ENCODE measurements at places on chromosomes 5 and 9.

- no peak for DNase-seq
Observed at GRCh38 chr5:176157656-176158055, 80.6 kb upstream of the SIMC1 start.

DNA sequence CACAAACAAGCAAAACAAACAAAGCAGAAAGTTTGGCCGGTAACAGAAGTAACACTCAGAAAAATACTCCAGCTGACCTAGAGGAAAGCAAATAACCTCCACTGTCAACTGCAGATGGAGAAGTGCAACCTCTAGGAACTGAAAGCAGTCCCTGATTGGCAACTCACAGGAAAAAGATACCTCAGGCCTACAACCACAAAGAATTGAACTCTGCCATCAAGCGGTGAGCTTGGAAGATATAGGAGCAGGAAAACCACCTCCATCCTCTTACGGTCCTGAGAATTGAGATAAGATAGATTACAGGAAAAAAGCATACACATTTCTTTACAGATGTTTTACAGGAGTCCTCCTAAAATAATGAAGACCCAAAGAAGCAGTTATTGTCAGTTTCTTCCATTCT lies 184.5 kb downstream of the PDZD2 start:
- no peak for DNase-seq

GRCh38 chr9:5459289-5459829 lies 9.0 kb downstream of the CD274 start:
- no peak for DNase-seq

GRCh38 chr5:64384765-64385164 lies 121.0 kb upstream of the RGS7BP start:
- DNase-seq, result no peak

DNA sequence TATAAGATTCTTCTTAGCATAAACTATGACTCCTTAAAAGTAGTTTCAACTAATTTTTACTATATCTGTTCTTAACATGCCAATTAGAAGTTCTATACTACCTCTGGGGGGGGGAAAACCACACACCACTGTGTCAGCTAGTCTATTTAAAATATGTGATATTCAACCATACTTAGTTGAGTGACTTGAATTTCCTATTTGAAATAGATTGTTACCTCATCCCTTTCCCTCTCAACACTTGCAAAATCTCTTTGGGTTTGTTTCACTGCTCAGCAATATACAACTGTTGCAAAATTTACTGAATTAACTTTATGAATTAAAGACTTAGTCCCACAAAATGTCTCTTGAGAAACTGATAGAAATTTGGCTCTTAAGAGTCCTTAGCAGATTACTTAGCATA lies 151.1 kb upstream of the POU5F2 start:
- no peak for DNase-seq

DNA sequence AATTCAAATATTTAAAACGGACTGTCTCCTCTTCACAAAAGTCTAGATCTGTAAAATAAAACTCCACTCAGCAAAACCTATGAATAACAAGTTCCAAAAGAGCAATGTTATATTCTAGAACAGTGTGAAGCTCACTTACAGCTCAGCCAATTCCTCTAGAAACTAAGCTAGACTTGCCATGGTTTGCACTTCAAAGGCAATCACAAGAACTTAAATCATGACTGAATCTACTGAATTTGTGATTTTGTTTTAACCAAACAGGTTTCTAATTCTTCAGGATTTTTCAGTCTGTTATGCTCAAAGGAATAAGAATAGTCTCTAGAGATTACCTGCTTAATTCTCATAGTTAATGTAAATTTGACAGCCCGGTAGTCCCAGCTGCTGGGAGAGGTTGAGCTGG lies 1.4 kb upstream of the PKD2L2 start:
- no peak for DNase-seq

GRCh38 chr5:115309751-115310370 lies 13.4 kb upstream of the CCDC112 start:
- no peak for DNase-seq

DNA sequence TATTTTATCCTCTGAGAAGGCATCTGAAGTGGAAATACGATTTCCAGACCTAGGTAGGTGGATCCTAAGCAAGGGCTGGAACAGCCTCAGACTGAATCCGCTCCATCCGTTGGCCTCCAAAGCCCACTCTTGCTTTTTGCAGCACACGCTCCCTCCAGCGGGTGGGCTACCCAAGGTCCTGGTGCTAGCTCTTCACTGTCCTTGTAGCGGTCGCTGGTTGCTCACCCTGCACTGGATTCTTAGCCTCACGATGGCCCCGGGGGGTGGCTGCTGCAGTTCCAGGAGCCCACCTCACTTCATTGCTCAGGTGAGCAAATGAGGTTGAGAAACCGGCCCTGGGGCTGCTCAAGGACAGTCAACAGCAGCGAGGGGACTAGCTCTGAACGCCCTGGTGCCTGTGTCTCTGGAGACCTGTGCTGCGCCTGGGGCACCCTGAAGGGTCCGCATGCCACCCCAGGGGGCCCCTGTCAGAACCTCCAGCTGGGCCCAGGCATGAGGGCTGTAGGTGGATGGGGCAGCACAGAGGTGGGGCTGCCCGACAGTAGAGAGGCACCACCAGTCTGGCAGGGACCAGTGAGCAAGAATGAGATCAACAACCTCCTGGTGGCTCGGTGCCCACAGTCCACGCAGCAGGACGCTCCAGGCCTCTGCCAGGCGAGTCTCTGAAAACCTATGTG lies 4.3 kb downstream of the MGAT4B start:
- DNase-seq, result no peak

- DNase-seq, result no peak
Observed at GRCh38 chr5:43514025-43514424, 923 bp downstream of the C5orf34 start.

- DNase-seq, result no peak
Observed at GRCh38 chr5:60497706-60498500, 202.1 kb downstream of the DEPDC1B start.

DNA sequence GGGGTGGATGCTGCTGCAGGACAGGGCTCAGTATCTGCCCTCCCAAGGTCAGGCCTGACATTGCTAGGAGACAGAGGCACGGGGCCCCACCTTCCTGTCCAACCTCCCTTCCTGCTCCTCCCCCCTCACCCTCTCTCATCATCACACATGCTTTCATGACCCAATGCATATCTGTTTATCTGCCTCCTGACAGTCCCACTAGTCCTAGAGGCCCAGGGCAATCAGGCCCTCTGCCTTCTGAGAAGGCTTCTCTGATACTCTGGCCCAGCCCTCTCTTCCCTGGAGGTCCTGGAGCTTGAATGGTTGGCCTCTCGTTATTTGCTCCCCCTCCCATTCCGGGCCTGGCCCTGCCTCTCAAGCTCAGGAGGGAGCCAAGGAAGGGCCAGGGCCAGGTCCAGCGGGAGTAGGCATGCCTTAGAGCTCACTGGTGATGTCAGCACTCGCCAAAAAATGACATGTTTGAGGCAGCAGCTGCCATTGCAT lies 90.6 kb upstream of the SAP30L start:
- DNase-seq, result no peak

DNA sequence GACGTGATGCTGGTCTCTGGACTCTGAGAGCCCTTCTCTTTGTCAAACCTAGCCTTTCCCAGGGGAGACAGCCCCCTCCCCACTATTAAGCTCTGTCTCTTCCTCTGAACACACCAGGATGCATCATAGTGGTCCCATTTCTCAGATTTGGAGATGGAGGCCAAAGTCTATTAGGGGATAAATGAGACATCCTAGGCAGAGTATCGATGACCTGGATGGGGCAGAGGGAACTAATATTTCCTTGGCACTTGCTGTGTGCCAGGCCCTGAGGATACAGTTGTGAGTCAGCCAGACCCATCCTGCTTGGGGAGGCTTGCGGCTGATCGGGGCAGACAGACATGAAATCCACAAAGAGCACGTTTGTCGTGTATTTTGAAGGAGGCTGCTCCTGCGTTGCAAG lies 5.2 kb downstream of the DNM1 start:
- no peak for DNase-seq

GRCh38 chr5:173762045-173762444 lies 126.1 kb upstream of the CPEB4 start:
- DNase-seq, result no peak

DNA sequence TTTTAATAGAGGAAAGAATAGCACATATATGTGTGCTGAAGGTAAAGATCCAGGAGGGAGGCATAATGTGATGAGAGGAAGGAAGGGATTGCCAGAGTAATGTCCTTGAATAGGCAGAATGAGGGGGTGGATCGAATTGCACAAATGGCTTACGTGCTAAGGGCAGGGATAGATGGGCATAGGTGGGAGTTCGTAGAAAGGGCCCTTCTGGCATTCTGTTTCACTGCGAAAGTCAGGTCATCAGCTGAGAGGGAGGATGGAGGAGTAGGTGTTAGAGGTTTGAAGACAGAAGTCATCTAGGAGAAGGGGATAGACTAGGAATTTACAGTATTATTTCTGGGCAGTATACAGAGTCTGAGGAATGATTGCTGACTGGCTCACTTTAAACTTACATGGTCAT lies 32.1 kb downstream of the CNOT6 start:
- DNase-seq, result no peak

- no peak for DNase-seq
Observed at GRCh38 chr9:115808108-115808507, 345.5 kb upstream of the PAPPA start.

GRCh38 chr9:83596899-83597504 lies 25.9 kb upstream of the IDNK start:
- DNase-seq, result no peak

GRCh38 chr5:76794871-76795270 lies 24.0 kb upstream of the F2RL1 start:
- DNase-seq, result no peak

DNA sequence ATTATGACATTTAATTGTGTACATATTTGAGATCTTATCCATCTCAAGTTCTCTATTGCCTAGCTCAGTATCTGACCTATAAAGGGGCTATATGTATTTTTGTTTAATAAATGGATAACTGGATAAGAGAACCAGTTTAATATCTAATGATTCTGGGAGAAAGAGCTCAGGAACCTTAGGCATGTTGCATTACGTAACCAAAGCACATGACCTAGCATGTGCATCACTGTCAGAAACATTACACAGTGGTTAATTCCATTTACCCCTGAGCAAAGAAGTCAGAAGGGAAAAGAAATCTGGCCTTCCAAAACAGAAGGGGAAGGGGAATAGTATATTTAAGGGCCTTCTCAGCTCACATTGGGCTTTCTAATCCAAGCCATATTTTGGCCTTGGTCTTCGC lies 12.3 kb downstream of the PAPPA start:
- DNase-seq, result no peak

DNA sequence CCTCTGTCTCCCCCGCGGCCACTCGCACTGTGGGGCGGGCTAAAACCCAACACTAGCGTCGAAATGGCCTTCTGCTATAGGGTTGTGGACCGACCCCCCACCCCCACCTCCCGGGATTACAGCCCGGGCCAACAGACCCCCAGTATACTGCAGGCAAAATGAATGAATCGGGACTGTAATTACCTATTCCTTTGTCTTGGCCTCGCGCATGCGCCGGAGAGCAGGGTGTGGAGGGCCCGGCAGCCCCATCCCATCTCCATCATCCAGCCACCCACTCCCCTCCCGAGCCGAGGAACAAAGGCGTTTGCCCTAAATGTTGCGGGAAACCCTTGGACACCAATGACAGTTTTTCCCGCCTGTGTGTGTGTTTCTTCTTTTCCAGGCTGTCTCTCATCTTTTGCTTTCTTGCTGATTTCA lies 1.6 kb downstream of the BASP1 start:
- DNase-seq, result no peak

DNA sequence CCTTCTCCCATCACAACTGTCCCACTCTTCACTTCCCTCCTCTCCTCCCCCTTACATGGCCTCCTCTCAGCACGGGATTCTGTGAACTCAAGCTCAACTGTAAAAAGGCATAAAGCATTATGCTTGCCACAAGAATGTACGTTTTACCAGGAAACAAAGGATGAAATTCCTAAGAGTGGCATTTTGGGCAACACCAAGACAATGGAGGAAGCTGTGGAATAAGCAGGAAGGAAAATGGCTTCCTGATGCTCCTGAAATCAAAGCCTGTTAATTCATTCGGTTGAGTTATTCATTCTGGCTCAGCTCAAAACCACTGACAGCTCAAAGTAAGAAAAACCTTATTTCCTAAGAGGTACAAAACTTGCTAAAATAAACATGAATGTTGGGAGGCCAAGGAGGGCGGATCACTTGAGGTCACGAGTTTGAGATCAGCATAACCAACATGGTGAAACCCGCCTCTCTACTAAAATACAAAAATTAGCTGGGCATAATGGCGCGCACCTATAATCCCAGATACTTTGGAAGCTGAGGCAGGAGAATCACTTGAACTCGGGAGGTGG lies 40.8 kb upstream of the DMRT1 start:
- no peak for DNase-seq

DNA sequence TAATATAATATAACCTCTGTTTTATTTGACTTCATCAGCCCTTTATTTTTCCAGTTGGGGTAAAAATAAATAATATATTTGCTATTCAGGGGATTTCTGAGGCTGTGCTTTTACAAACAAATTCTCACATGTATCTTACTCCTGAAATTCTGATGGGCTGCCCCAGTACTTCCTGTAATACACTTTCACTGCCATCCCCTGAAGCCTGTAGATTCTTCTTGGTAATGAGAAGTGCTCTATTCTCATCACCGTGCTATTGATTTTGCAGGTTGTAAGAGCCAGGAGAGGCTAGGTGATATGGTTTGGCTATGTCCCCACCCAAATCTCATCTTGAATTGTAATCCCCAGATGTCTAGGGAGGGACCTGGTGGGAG lies 91.9 kb upstream of the CEP78 start:
- no peak for DNase-seq

GRCh38 chr9:104950838-104951237 lies 22.9 kb upstream of the ABCA1 start:
- no peak for DNase-seq

DNA sequence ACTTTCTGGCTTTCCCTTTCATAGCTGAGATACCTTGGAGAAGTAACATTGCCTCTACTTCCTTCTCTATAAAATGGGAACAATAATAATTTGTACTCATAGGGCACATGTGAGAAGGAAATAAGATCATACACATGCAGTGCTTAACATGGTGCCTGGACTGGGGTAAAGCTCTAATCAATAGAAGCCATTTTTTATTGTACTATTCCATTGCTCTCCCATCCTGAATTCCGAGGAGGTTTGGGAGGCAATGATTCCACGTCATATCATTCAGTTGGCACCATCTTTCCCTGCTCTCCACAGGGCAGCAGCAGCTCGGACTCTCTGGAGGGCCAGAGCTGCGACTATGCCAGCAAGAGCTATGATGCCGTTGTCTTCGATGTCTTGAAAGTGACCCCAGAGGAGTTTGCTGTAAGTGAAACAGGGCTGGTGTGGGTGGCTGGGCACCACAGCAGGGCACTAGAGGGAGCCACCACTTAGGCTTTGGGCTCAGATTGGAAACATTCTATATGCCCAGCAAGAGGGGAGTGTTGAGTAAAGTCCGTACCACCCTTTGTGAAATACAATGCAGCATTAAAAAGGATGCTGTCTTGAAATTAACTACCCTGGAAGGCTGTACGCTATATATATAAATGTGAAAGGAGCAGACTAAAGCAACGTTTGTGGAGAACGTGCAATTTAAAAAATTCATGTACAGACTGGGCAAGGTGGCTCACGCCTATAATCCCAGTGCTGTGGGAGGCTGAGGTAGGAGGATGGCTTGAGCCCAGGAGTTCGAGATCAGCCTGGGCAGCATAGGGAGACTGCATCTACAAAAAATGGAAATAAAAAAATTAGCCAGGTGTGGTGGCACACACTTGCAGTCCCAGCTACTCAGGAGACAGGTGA lies 51.2 kb downstream of the RALGPS1 start:
- DNase-seq, result no peak

All from activated CD4-positive, CD25-positive, alpha-beta regulatory T cell (primary cell).